ENCODE measurements at places on chromosomes 3 and 15.

DNA sequence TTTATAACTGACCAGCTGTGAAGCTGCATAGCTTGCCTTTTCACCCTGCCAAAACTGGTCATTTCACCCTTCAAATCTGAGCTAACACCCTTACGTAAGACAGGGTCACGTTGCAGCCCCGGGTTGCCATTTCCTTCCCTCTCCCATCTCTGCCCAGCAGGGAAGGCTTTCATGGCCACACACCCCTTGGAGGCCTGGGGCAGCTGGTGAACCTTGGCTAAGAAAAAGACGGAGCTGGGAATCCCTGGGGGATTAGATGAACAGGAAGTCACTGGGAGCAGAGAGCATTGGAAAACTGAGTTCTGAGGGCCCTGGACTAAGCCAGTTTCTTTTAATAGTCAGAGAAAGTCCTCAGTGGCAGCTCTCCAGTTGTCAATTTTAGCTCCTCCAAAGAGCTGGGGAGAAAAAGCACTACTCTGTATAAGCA, 67.8 kb downstream of the TTC23 start:
- DNase-seq, result no peak
- H3K4me1 ChIP-seq, result no peaks in the 10 kb centered on the region
- H3K4me3 ChIP-seq, result no peak overlapping the region
- H3K27me3 ChIP-seq, result no peaks in the 10 kb centered on the region
- H3K27ac ChIP-seq, result no peak overlapping the region

DNA sequence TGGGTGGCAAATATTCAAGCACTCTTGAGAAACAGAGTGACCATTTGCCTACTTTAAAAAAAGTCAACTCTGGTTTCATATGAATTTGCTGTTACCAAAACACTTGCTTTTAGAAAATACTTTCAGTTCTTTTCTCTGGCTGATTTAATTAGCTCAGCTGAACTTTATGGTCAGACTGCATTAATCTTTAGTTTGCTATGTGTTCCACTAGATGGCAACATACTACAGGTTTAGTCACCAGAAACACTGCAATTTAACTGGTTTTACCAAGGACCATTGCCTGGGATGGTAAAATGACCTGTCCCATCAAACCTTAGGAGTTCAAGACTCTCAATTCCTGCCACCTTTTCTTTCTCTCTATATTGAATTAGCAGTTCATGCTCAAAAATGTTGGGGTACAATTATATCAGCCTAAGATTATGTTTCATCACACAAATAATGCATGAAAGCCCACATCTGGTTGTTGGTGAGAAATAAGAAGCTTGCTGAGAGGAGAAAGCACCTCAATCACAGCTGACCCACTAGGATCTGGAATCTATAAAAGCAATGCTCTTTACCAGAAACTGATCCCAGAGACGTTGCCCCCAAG, 14.2 kb downstream of the EIF4E3 start:
- no peak overlapping the region for H3K4me3 ChIP-seq
- no peak overlapping the region for H3K27ac ChIP-seq
- no peaks in the 10 kb centered on the region for H3K27me3 ChIP-seq

- DNase-seq, result no peak
- H3K27me3 ChIP-seq, result no peaks in the 10 kb centered on the region
- no peak overlapping the region for H3K27ac ChIP-seq
- H3K4me1 ChIP-seq, result peaks cover 18% of the 10 kb centered on the region
- peaks cover 17% of the 10 kb centered on the region for H3K36me3 ChIP-seq
Measured at GRCh38 chr3:122405015-122405414, 10.8 kb downstream of the WDR5B start.

DNA sequence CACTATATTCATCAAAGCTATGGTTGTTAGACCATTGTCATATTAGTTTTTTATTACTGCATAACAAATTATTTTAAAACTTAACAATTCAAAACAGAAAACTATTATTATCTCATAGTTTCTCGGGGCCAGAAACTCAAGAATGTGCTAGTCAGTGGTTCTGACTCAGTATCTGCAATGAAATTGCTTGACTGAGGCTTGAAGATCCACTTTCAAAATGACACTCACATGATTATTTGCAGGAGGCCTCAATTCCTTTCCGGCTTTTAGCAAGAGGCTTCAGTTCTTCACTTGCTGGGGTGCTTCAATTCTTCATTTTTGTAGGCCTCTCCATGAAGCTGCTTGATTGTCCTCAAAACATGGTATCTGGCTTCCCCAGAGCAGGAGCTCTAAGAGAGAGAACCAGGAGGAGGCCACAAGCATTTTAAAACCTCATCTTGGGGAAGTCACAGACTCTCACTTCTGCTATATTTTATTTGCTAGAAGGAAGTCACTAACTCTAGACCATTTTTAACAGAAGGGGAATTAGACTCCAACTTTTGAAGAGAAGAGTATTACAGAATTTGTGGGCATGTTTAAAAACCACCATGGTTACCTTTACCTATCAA, 383.7 kb downstream of the MFSD1 start:
- H3K4me3 ChIP-seq, result no peak overlapping the region
- H3K4me1 ChIP-seq, result peaks cover 5% of the 10 kb centered on the region
- H3K27me3 ChIP-seq, result no peaks in the 10 kb centered on the region
- no peaks in the 10 kb centered on the region for H3K36me3 ChIP-seq
- DNase-seq, result no peak
- H3K27ac ChIP-seq, result no peak overlapping the region

DNA sequence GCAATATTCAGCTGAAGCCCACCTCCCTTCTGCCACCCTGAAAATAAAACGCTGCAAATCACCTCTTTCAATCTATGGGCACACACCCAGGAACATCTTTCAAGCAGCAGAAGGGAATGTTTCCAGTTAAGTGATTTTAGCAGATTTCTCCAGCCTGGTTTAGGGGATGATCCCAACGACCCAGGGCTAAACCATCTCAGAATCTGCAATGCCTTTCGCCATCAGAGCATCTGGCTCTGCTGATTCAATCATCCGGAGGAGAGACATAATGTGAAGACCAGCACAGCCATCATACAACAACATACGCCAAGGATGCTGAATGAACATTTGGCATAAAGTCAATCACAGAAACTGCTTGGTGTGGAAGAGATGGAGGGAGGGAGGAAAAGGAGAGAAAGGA, 15.5 kb upstream of the LRRN1 start:
- no peak overlapping the region for H3K27ac ChIP-seq
- no peak for DNase-seq
- H3K4me1 ChIP-seq, result no peaks in the 10 kb centered on the region
- peaks cover 7% of the 10 kb centered on the region for H3K36me3 ChIP-seq
- no peak overlapping the region for H3K4me3 ChIP-seq

GRCh38 chr15:77611767-77612166, 20.9 kb downstream of the LINGO1 start:
- H3K36me3 ChIP-seq, result no peaks in the 10 kb centered on the region
- DNase-seq, result no peak
- H3K27me3 ChIP-seq, result peaks cover 3% of the 10 kb centered on the region
- H3K4me1 ChIP-seq, result no peaks in the 10 kb centered on the region

GRCh38 chr3:46098319-46098761, 71.1 kb upstream of the XCR1 start:
- no peak for DNase-seq
- peaks cover 61% of the 10 kb centered on the region for H3K4me1 ChIP-seq
- no peaks in the 10 kb centered on the region for H3K36me3 ChIP-seq
- peak overlapping the region; percentile 72 for H3K4me3 ChIP-seq
- no peaks in the 10 kb centered on the region for H3K27me3 ChIP-seq

- H3K36me3 ChIP-seq, result no peaks in the 10 kb centered on the region
- no peak overlapping the region for H3K4me3 ChIP-seq
Measured at GRCh38 chr3:149368674-149369497, 8.6 kb downstream of the TM4SF1 start.

DNA sequence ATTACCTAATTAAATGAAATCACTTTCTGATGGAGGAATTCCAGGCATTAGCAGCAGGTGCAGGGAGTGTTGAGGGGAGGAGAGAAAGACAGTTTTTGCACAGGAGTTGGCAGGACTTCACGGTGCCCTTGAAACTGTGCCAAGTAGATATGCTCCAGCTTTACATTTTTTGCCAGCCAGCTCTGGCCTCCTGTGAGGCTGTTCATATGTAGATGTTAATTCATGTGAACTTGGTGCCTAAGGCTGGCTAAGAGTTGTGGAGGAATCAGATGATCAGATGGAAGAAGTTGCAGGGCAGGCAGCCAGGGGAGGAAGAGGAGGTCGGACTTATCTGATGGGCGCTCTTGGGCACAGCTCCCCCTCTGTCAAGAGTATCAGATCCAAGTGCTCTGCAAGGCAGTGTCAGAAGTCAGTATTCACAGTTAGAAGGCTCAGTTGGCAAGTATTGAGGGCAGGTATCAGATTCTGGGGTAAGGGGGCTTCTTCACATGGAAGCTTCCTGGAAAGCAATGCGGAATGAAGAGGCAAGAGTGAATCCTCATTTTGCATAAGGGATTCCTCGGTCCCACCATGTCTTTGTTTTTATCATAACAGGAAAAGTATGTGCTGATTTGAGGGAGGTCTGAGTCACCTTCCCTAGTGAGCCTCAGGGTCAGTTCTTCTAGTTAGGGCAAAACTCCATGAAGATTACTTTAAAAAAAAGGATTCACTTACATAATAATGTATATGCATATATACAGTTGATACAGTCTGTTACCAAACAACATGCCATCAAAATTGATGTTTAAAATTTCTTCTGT, 172.6 kb upstream of the UMPS start:
- H3K4me1 ChIP-seq, result no peaks in the 10 kb centered on the region
- no peak for DNase-seq
- no peaks in the 10 kb centered on the region for H3K36me3 ChIP-seq
- H3K27me3 ChIP-seq, result peaks cover 62% of the 10 kb centered on the region
- no peak overlapping the region for H3K27ac ChIP-seq

DNA sequence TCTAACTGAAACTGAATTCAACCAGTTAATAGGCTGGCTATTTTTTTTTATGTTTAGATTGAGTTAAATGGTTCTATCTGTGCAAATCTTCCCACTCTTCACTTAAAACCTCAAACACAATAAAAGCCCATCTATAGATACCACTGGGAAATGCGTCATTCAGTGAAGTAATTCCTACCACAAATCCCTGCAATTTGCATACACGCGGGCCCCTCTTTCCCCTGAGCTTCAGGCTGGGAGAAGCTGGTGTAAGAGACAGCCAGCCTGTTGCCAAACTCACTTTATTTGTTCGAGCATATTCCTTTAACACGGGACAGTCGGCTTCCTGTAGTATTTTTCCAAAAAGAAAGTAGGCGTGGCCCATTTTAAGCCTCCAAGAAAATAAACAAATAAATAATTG, 26.0 kb upstream of the MCTP2 start:
- H3K4me3 ChIP-seq, result peak overlapping the region; percentile 74
- H3K4me1 ChIP-seq, result peaks cover 15% of the 10 kb centered on the region
- no peaks in the 10 kb centered on the region for H3K27me3 ChIP-seq
- H3K27ac ChIP-seq, result no peak overlapping the region

DNA sequence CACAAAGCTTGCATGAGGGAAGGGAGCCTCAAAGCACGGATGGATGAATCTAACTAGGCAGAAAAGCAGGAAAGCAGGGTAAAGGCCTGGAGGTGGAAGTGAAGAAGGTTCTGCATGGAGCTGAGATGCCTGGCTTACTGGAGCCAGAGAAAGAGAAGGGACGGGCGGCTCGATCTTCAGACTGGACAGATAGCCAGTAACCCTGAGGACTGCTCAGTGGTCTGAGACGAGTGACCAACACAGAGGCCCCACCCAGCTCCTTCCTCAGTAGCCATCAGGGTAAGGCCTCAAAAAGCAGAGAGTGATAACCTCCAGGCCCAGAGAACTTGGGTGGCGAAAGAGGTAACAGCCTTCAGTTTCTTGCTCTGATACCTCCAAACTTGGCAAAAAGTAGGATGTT, 6.4 kb downstream of the CLN6 start:
- peak overlapping the region; percentile 68 for H3K27ac ChIP-seq
- H3K27me3 ChIP-seq, result no peaks in the 10 kb centered on the region
- peak overlapping the region; percentile 25 for H3K4me3 ChIP-seq
- no peak for DNase-seq

- no peak for DNase-seq
- H3K27ac ChIP-seq, result no peak overlapping the region
- no peaks in the 10 kb centered on the region for H3K27me3 ChIP-seq
Measured at GRCh38 chr3:114445233-114445632, 151.4 kb downstream of the TIGIT start.

DNA sequence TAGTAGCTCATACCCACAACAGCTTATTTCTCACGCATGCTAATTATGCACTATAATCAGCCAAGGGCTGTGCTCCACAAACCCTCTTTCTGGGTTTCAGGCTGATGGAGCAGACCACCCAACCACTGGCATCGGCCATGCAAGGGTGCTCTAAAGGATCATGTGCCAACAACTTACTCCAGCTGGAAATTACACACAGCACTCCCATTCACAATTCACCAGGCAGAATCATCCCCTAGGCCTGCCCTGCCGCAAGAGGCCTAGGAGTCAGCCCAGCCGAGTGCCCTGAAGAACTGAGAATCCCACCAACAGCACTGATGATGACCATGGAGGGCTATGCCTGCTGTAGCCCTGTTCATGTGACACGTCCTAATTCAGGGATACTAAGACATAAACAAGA, 216.2 kb upstream of the CHRNA7 start:
- DNase-seq, result no peak
- peaks cover 4% of the 10 kb centered on the region for H3K27me3 ChIP-seq
- H3K36me3 ChIP-seq, result no peaks in the 10 kb centered on the region
- H3K4me1 ChIP-seq, result no peaks in the 10 kb centered on the region

DNA sequence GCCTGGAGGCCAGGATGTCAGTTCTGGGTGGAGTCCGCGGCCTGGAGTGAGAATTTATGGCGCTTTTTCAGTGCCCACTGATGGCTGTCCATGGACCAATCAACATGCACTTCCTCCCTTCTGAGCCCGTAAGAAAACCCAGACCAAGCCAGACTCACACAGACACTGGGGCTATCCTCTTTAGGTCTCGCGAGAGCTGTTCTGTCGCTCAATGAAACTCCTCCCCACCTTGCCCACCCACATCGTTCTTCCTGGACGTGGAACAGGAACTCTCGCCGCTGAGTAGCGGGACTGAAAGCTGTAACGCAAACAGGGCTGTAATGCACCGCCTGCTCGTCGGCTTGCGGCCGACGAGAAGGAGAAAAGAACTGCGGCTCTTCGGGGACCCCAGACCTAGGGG, 833.0 kb upstream of the CADM2 start:
- no peaks in the 10 kb centered on the region for H3K27me3 ChIP-seq
- no peaks in the 10 kb centered on the region for H3K36me3 ChIP-seq
- H3K4me1 ChIP-seq, result no peaks in the 10 kb centered on the region

GRCh38 chr3:25648107-25648535, 16.6 kb downstream of the TOP2B start:
- peaks cover 35% of the 10 kb centered on the region for H3K4me1 ChIP-seq
- no peak overlapping the region for H3K4me3 ChIP-seq
- H3K36me3 ChIP-seq, result peaks cover 30% of the 10 kb centered on the region
- no peaks in the 10 kb centered on the region for H3K27me3 ChIP-seq
